SIG-M5 (cell line): ENCODE measurements at places on chromosomes 12 and 14.

DNA sequence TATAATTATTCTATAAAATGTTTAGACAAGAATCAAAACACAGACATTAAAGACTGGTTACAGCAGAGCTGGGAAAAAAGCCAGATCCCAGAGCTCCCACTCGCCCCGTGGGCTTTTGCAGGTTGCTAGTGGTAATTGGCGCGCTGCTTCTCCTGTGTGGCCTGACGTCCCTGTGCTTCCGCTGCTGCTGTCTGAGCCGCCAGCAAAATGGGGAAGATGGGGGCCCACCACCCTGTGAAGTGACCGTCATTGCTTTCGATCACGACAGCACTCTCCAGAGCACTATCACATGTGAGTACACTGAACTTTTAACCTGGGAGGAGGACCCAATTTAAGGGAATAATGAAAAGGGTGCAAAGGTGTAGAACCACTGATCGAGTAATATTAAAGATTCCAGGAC is 7.5 kb downstream of the TMEM52B start:
- DNase-seq: no peak

GRCh38 chr14:58844544-58844943 is 206.8 kb downstream of the DACT1 start:
- no peak for DNase-seq

DNA sequence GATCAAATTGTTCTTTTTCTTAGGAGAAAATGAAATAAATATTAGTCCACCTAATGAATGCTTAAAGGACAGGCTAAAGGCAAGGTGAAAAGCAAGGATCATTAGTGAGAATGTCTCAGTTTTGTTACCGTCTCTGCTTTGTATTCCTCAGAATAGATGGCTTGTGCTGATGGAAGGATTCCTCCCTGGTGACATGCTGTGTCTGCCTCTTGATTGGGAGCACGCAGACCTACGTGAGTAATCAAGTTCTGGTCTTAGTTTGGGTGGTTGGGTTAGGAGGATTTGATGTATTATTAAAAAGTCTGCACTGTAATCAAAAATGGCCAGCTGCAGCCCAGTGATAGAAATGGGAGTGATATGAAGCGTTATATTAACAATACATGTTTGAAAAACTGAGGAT is 78.8 kb upstream of the RTL1 start:
- DNase-seq: no peak

GRCh38 chr12:68873316-68873715 is 59.7 kb downstream of the CPM start:
- no peak for DNase-seq

- no peak for DNase-seq
Measured at GRCh38 chr14:100568998-100569733, 18.1 kb downstream of the BEGAIN start.

DNA sequence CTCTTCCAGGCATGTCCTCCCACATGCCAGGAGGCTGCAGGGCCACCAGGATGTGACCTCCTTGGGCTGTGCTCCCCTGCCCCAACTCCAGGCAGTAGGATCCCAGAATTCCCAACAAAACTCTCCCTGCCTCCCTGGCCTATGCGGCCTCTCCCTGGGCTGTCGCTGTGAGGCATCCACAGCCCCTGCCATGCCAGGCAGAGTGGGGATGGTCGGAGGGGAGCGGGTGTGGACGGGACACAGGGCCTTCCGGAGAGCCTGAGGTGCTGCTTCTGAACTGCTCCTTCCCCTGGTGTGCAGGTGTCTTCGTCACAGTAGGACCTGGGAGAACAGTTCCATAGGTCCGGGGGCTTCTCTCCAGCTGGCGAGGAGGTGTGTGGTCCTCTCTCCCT is 18.3 kb downstream of the GPR132 start:
- no peak for DNase-seq

GRCh38 chr12:39227218-39227617 is 215.7 kb downstream of the KIF21A start:
- no peak for DNase-seq

DNA sequence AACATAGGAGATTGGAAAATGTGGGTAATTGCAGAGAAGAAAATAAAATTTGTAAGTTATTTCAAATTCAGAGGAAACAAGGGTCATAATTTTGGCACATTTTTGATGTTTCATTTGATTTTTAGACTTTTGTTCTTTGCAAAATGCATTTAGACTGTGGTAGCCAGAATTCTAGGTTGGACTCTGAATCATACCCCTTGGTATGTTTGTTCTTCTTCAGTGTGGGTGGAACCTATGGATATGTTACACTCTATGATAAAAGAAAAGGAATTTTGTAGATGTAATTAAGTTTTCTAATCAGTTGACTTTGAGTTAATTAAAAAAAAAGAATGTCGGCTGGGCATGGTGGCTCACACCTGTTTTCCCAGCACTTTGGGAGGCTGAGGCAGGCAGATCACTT is 827.0 kb downstream of the AACS start:
- DNase-seq: no peak

DNA sequence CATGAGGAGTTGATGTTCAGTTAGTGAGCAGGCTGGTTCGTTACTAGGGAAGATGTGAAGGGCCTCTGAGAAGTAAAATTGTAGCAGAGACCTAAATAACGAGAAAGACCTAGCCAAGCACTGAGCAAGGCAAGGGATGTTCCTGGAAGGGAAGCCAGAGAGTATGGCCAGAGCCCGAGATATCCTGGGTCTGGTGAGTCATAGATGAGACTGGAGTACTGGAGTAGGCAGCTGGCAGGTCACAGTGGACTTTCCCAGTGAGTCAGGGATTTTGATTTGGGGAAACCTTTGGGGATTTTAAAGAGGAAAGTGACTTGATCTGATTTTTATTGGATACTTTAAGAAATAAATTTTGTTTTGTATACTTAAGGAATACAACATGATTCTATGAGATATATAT is 369.0 kb downstream of the DIO2 start:
- DNase-seq: no peak

DNA sequence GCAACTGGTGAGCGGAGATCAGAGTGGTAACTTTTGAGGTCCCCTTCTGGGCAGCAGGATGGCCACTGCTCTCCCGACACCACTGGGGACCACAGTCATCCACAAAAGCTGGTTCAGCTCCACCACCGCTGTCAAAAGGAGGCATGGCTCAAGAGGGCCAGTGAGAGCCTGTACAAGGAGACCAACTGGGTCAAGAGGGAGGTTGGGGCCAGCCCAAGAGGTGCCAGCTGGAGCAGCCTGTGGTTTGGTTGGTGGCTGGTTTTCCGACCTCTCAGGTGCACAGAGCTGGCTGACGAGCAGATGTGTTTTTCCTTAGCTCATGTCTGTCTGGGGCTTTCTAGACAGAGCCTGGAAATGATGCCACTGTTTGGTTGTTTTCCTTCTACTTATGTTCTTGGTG is 60.1 kb downstream of the ERH start:
- no peak for DNase-seq

DNA sequence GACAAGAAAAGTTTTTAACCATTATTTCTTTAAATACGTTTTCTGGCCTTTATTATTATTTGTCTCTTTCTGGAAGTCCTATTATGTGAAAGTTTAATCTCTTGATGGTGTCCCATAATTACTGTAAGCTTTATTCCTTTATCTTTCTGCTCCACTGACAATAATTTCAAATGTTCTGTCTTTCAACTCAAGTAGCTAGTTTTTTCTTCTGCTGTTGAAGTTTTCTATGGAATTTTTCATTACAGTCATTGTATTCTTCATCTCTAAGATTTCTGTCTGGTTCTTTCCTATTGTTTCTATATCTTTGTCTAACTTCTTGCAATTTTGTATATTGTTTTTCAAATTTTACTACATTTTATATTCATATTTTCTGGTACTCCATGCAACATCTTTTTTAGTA is 173.6 kb upstream of the MGAT4C start:
- no peak for DNase-seq

DNA sequence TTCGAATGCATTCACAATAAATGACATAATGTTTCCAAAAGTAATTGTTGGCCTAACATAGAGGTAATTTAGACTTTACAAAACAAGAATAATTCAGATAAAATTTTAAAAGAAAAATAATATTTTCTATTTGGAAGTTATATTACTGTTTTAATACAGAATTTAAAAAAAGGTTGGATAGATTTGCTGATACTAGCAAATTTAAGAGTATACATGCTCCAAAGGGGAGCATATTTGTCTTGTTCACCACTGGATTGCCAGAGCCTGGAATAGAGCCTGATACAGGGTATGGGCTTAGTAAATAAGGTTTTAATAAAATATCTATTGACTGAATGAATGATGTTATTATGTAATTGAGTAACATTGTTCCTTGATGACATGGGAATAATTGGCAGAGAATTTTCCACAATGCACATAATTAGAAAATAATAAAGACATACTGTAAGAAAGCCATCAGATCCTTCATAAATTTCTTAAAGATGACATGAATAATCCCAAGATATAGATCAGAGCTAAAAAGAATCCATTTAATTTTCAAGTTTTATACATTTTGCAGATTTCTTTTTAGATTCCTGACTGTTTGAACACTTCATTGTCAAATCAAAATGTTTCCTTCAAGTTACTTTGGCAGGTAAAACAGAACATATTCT is 305.3 kb downstream of the SLC6A15 start:
- DNase-seq: no peak

DNA sequence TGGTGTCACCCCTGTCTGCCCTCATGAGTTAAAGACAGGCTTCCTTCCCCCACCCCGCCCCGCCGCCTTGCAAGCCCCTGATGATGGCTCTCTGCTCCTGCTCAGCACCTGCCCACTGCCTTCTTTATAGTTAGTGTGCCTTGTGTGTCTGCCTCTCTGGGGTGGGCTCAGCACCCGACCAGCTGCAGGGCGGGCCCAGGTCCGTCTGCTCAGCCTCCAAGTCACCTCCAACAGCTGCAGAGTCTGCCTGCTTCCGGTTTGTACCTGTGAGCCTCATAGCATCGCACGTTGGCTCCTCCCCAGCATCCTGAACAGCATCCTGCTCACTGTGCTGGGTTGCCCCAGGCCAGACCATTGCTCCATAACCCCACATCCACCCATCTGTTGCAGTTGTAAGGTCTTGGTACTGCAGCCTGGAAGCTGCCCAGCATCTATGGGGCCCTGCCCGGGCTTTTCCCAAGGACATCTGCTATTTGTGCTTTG is 3.5 kb downstream of the TGFB3 start:
- DNase-seq: no peak

- no peak for DNase-seq
Measured at GRCh38 chr12:108442067-108442466, 73.0 kb upstream of the FICD start.
